ENCODE measurements at places on chromosomes 2 and 18.

DNA sequence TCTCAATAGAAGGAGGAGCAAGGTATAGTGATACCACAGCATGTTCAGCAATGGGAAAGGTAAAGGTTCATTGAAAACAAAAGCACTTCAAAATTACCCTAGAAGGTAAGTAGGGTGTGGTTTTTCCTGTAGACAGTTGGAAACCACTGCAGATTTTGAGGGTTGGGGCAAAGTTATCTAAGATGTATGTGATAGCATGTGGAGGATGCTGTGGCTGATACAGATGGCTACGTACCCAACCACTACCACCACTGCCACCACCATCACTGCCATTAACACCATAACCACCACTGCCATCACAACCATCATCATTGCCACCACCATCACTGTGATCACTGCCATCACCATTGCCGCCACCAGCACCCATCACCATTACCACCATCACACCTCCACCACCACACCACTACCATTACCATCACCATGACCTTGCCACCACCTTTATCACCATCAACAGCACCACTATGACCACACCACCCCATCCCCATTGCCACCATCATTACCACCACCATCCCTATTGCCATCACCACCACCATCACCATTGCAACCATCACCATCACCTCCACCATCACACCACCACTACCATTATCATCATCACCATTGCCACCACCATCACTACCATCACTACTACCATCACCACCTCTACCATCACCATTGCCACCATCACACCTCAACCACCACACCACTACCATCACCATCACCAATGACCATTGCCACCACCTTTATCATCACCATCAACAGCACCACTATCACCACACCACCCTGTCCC is 3.7 kb downstream of the TMSB10 start:
- no peak for DNase-seq

DNA sequence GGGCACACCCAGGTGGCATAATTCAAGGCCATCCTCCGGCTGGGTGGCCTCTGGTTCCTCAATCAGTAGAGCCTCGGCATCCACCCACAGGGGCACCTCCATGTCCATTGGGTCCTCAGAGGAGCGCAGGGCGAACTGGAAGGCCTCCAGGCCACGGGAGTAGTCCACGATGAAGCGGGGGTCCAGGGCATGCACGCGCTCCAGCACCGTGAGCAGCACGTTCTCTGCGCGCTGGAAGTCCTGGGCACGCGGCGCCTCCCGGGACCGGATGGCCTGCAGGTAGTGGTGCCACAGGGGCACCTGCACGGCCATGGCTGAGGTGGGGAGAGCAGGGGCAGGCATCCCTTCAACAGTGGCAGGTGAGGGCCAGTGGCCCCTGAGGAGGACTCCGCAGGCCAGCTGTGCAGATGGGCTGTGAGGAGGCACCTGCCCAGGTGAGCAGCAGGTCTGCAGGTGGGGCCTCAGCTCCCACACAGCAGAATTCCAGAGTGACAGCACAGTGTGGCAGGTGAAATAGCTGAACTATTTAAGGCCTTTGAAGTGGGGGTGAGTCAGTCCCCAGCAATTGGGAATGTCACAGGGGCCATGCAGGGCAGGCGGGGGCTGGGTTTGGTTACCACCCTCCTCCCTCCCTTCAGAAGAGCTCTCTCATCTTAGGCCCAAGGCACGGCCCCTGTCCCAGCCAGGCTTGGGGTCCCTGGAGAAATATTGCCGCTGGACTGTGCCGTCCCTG is at the start of gene MAB21L4:
Gene MAB21L4, minus strand, starts transcription at position 501 of the 733 bp plus-strand sequence. Its CDS starts 159 bp downstream, at position 342.
- no peak for DNase-seq

- DNase-seq, result no peak
These were observed 420.1 kb upstream of the ACVR2A start for GRCh38 chr2:147424766-147425165.

DNA sequence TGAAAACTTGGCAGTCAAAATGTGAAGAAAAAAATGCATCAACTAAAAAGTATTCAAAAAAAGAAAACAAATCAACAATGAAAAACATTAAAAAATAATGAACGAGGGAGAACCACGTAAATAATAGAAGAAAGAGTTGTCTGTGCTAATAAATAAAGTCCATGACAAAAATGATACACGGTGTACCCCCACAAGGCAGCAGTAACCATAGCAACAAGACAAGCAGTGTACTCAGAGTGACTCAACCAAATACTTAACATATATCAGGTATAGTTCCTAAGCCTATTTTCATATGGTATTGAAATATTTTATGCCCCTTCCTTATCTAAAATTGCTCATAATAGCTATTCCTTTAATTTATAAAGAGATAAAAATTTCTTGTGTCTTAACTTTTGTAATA is 162.3 kb upstream of the TMEM200C start:
- DNase-seq, result no peak

DNA sequence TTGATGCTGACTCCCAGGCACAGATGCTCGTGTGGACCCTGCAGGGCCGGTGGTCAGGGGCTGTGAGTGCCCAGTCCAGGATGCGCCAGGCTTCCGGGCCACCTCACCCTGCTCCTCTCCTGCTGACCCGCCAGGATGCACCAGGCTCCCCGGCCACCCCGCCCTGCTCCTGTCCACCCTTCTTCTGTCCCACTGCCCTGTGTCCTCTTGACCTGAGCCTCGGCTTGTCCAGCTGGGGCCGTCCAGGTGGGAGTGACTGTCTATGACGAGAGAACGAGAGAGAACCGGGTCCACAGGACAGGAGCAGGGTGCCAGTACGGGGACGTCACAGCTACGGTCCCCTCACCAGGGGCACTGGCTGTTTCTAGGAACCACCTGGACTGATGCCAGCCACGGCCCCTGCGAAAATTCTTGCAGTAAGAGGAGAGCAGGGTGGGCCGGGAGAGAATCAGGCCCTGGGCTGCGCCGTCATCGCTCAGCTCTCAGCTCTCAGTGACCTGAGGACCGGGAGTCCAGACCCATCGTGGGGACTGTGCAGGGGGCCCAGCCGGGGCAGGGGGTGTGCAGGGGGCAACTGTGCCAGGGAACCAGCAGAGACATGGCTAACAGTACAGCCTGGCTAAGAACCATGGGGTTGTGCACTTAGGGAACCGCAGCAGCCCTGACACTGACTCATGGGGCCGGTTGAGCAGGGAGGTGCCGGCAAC is 12.9 kb upstream of the NFATC1 start:
- DNase-seq, result no peak

- DNase-seq, result no peak
These were observed 87.3 kb upstream of the OTOS start for GRCh38 chr2:240227538-240228428.

DNA sequence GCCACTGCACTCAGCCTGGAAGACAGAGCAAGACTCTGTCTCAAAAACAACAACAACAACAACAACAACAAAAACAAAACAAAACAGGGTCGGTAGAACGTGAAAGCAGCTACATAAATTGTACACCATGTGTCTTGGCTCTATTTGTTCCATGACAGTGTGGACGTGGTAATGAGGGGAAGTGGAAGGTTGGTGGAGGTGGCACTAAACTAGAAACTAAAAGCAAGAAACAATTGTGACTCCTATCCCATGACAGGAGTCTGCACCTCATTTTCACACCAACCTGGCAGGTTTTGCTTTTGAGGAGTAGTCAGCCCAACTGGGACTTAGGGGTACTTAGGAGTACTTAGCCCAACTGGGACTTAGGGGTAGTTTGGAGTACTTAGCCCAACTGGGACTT is 62.5 kb upstream of the MRPS9 start:
- no peak for DNase-seq
